ENCODE measurements at places on chromosomes 16 and 17.

DNA sequence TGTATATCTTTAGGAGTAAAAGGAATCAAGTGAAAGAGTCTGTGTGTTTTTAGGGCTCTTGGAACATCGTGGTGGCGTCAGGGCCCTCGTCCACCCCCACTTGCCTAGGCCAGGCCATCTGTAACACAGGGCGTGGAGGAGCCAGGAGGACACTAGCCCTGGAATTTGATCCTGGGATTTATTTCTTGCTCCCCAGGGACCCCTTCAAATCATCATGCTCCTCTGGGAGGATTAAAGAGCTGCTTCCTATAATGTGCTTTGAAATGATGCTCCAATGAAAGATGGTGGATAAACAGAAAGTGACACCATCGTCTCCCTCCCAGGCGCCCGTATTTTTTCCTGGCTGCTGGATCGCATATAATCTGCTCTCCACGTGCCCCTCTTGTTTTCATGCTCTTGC, 113.3 kb downstream of the AATF start:
- DNase-seq, result peak; percentile 38

GRCh38 chr17:72176951-72177660, 56.3 kb downstream of the SOX9 start:
- DNase-seq, result no peak

DNA sequence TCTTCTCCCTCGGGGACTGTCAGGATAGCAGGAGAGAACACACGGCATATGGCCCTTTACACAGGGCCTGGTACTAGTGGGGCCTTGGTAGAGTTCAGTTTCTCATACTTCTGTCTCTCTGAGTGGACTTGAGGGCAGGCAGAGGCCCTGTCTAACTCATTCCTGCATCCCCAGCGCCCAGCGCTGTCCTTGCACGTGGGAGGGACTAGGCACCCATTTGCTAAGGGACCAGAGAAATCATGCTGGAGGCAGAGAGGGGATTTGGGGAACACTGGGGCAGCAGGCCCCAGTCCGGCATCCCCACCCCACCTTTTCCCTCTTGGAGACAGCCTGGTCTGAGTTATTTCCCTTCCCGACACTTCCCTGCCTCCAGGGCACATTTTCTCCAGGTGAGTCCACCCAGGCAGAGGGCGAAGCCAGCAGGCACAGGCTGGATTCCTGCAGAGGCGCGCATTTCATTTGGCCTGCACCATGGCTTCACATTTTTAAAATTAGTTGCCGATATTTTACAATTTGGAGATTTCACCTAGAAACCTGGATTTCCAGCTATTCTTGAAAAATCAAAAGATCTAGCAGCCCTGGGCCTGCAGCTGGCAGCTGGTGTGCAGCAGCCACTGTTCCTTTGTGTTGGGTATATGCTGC, 9.7 kb upstream of the NKD1 start:
- no peak for DNase-seq

- no peak for DNase-seq
These were observed 117.1 kb upstream of the ZNF750 start for GRCh38 chr17:82956726-82957468.

DNA sequence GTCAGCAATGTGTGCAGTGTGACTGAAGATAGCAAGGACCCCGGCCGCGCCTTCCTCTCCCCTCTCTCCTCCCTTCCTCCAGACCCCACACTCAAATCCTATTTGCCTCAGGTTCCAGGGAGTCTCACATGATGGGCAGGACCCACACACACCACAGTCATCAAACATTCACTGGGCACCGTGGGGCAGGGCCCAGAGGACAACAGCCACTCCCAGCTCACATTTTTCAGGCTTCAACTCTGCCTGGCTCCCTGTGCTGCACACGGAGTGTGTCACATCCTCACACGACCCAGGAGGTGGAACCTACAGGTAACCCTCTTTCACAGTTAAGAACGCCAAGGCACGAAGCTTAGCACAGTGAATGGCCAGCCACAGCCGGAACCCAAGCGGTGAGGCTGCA, 30.5 kb downstream of the PEMT start:
- no peak for DNase-seq

DNA sequence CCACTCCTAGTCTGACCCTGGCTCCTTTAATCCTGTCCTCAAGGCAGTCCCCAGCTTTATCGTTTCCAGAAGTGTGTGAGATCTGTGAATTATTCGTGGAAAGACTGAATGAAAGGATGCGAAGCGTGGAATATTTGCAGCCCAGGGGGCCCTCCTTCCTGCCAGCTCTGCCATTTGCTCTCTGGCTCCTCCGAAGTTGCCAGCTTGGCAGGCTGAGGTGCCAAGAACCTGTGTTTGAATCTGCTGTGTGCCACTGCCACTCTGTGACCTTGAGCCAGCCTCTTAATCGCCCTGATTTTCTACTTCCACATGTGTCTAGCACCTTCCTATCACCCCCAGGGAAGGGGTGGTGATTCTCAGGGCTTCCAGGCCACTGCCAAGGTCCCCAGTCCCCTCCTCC, 10.8 kb downstream of the TBKBP1 start:
- DNase-seq, result no peak

- DNase-seq, result no peak
These were observed 10.8 kb upstream of the USP31 start for GRCh38 chr16:23160082-23160481.

DNA sequence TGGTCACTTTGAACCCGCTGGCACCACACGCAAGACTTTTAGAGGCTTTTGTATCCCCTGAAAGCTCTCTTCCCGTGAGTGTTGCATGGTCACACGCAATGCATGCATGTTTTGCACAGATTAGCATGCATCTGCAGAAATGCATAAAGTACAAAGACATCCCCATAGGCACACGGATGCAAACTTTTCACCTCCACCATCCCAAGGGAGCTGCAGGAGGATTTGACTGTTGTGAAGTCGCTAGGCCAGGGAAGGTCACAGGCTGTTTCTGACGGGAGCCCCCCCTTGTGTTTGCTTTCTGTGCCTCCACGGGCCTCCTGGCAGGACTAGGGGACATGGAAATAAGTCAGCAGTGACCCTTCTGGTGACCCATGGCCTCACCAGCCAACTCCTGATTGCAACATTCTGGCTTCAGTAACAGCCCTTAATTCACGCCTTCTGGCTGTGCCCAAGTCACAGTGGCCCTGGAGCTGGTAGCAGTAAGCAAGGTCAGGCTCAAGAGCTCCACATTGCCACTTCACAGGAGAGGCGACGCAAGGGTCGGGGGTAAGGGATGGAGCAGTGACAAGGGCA, 45.1 kb downstream of the SOX9 start:
- no peak for DNase-seq

DNA sequence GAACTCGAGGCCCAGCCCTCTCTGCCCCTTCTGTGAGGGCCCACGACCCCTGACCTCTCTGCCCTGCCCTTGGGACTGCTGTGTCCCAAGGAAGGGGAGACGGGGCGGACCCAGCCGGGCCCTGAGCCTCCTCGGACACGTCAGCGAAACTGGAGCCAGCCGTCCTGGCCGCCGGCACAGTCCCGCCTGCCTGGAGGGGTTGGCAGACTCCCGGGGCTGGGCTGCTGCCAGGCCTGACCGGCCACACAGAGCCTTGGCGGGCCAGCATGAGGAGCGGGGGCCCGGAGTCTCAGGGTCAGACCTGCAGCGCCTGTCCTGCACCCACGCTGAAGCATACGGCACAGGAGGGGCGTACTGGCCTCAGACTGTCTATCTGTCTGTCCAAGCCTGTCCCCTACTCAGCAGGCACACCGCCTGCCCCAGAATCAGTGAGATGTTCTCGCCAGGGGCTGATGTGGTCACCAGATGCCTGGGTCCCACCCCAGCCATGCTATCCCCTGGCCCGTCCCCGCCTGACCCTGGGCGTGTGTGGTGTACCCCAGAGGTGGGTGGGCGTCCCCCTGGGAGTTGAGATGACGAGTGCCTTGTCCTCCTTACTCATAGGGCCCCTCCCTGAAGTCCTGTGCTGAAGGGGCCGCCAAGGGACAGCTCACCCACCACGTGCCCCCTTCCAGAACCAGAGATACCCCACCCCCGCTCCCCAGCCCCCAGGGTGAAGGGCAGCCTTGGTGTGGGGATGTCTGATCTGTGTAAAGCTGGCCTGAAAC, 4.7 kb downstream of the VASN start:
- no peak for DNase-seq

DNA sequence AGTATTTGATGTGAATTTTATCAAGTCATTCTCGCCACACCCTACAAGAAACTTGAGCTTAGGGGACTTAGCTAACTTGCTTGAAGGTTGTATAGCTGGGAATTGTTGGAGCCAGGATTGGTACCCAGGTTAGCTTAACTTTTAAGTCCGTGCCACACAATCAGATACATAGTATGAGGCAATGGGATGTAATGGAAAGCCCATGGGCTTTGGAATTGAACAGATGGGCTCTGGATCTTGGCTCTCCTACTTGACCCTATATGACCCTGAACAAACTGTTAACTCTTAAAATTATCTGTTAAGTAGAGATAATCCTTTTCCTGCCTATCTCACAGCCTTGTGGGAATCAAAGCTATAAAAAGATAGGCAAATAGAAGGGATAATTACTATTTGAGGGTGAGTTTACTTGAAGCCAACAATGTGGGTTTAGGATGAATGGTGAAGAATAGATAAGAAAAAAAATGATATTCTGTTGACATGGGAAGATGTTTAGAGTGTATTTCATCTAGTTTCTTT, 51.9 kb upstream of the CACNG3 start:
- no peak for DNase-seq

DNA sequence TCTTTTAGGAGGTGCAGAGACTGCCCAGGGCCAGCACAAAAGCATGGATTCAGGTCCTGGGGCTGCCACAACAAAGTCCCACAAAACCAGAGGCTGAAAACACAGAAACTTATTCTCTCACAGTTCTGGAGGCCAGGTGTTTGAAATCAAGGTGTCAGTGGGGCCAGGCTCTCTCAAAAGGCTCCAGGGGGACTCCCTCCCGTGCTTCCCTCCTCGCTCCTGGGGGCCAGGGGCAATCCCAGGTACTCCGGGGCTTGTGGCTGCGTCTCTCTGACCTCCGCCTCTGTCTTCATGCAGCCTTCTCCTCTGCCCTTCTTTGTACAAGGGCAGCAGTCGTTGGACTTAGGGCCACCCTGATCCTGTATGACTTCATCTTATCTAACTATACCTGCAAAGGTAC, 8.3 kb upstream of the RBFOX3 start:
- no peak for DNase-seq

DNA sequence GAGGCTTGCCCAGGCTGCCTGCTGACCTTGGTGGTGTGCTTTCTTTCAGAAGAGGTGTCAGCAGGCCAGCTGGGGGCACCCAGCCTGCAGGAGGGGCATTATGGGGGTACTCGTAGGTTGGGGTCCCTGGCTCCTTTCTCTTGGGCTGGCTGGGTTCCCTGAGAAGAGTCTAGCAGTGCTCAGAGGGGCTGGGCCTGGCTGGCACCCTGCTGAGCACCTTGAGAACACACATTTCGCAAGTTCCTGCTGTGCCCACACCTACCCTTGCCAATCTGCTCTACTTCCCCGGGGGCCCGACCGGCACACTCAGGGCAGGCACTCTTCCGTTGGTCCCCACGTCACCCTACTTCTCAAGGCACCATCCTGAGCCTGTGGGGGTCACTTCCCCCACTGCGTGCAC, 5.1 kb downstream of the CEMP1 start:
- no peak for DNase-seq

DNA sequence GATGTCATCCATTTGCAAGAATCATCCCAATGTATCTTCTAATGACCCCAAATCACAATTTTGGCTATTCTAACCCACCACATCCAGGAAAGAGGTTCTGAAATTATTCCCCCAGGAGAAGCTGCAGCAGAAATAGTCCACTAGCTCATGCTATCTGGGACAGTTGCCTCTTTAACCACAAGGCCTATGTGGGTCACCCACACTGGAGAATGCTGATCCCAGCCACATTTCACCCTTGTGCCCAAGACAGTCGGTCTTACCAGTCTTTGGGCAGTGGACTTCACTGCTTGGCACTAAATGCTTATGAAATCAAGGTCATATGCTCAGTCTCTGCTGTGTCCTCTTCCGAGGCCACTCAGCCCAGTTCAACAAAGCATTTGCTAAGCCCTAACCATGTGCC, 27.0 kb downstream of the ABCC12 start:
- no peak for DNase-seq

GRCh38 chr17:49454050-49454449, 39.4 kb upstream of the PHB1 start:
- DNase-seq, result no peak

- no peak for DNase-seq
These were observed 303.4 kb downstream of the SLC39A11 start for GRCh38 chr17:72788950-72789585.

DNA sequence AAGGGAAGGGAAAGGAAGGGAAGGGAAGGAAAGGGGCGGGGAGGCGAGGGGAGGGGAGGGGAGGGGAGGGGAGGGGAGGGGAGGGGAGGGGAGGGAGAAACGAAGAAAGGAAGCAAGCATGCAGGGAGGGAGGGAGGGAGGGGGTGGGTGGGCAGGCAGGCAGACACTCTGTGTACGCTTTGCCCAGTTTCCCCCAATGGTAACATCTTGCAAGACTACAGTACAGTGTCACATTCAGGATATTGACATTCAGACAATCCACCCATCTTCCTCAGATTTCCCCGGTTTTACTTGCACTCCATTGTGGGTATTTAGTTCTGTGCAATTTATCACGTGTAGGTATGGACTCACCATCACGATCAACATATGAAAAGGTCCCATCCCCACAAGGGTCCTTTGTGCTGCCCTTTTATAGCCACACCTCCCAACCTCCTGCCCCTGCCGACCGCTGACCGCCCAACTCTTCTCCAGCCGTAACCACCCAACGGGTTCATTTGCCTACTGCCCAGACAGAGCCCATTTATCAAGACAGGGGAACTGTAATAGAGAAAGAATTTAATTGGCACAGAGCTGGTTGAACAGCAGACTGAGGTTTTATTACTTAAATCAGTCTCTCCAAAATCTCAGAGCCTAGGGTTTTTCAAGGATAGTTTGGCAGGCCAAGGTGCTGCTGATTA, 91.4 kb upstream of the FA2H start:
- peak; percentile 46 for DNase-seq

GRCh38 chr17:8071496-8071895, 16.0 kb downstream of the ALOX12B start:
- no peak for DNase-seq

DNA sequence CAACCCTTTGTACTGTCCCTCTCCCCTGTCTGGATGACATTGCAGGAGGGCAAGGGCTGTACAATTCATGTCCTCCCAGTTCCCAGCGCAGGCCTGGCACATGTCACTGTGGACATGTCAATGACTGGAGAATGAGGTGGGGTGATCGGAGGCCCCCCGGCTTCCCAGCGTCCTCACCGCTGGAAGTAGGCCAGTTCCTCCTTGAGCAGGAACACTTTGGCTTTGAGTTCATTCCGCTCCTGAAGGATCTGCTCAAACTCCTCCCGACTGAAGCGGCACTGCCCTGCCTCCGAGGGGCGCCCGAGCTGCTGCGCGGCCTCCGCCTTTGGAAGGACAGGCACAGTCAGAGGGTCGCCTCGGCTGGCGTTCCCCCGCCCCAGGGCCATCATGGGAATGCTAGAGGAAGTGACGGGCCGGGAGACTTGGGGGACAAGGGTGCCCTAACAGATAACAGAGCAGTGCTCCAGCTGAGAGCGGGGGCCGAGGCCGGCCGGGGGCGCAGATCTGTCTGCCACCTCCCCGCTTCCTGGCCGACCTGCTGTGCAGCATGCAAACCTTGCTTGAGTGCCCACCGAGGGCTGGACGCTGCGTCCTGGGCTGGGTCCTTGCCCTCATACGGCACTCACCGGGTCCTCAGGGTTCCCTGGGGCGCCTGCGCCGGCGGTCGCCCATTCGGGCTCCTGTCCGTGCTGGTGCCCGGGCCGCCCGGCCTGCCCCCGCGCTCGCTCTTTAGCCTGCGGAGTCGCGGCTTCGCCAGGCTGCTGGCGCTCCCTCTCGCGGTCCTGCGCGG, 1.3 kb downstream of the RILP start:
- peak; percentile 68 for DNase-seq

Data from HAP-1 (cell line).